Right kidney (tissue), 9 donors: ENCODE measurements at places on chromosomes 7 and 10.

- DNase-seq = no peak
Measured at GRCh38 chr7:72445075-72445474, 32.9 kb upstream of the CALN1 start.

- no peak for DNase-seq
Measured at GRCh38 chr7:4800926-4801838, 25.8 kb downstream of the AP5Z1 start.

GRCh38 chr7:47516386-47516785, 65.5 kb downstream of the TNS3 start:
- DNase-seq = no peak

- DNase-seq = no peak
Measured at GRCh38 chr7:92044940-92045339, 89.3 kb downstream of the CYP51A1 start.

- no peak for DNase-seq
Measured at GRCh38 chr10:109981650-109982049, 26.1 kb upstream of the ADD3 start.

- DNase-seq = no peak
Measured at GRCh38 chr10:86086418-86086817, 280.2 kb downstream of the GRID1 start.
